RPMI7951 (cell line): ENCODE measurements at places on chromosomes 2 and 18. TPM values are rescaled to one million over a fixed set of nuclear protein-coding genes. Genes with fewer than 3 reads are reported as not detected.
A peak's percentile ranks its signal among the peaks of the same experiment; 100 is the strongest.

Gene PDE11A
- total RNA-seq: 0.20 and 0.24 TPM in 2 replicates

Gene L3MBTL4
- total RNA-seq: under 0.01 TPM in 1 of 2 replicates, not detected in the other

Gene FAM210A
- total RNA-seq: 30.2 and 33.0 TPM in 2 replicates

Gene SCN9A
- total RNA-seq: under 0.01 and 0.12 TPM in 2 replicates

Gene VSNL1
- not detected in 2 replicates for total RNA-seq

Gene FSHR
- total RNA-seq: not detected in 2 replicates

Gene ADD2
- not detected in 2 replicates for total RNA-seq

Gene CNDP2
- 24.7 and 34.7 TPM in 2 replicates for total RNA-seq

Gene PPP1R1C
- total RNA-seq: 3.1 and 4.2 TPM in 2 replicates

Gene AAK1
- 33.9 and 44.0 TPM in 2 replicates for total RNA-seq

Gene APLF
- total RNA-seq: 4.4 and 5.9 TPM in 2 replicates

Gene DLX2
- 0.72 and 1.3 TPM in 2 replicates for total RNA-seq

Gene POTEE
- not detected in 2 replicates for total RNA-seq

DNA sequence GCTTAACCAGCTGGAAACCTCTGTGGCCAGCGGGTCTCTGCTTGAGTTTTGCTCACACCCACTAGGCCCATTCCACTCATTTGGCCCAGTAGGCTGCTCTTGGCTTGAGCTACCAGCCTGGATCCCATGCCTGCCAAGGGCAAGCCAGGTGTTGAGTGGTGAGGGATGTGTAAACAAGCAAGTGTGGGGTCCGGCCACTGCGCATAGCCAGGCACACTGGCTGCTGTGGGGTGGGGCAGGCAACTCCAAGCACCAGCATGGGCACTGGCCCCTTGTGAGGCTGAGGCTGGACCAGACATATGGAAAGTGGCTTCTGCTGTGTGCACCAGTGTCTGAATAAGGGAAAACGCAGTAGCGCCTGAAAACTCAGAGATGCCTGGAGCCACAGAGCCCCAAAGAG is 732.7 kb downstream of the NR4A2 start:
- DNase-seq: no peak

DNA sequence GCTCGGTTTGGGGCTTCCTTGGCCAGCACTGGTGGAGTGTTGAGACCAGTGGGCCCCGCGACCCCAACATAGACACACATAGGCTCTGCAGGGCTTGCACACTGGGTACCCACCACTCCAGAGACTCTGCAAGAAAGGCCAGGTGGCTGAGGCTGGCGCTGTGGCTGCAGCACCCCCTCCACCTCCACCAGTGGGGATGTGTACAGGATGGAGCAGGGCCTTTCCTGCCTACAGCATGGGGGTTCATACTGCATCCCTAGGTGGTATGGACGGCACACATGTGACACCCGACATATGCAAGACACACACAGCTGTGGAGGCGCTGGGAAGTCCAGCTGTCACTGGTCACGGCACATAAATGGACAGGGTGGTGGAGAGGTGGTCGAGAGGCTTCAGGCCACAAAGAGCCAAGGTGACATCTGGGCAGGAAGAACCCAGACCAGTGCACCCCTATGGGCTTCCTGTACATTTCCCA is 1.3 kb downstream of the RNPEPL1 start:
- no peak for DNase-seq

DNA sequence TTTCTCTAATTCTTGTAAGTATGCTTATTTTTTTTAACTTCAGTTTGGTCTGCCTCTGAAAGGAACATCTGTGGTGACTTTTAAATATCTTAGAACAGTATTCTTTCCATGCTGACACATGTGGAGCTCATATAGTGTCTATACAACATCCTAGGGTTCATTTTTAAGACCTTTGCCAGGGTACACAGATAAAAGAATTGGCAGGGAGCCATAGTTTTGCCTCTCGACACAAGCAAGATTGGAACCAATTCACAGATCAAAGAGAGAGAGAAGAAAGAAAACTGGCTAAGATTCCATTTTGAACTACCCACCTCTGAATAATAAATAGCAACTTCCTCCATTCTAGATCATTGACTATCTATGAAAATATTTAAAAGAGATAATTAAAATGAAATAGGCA is 142.7 kb upstream of the ST6GAL2 start:
- DNase-seq: no peak

DNA sequence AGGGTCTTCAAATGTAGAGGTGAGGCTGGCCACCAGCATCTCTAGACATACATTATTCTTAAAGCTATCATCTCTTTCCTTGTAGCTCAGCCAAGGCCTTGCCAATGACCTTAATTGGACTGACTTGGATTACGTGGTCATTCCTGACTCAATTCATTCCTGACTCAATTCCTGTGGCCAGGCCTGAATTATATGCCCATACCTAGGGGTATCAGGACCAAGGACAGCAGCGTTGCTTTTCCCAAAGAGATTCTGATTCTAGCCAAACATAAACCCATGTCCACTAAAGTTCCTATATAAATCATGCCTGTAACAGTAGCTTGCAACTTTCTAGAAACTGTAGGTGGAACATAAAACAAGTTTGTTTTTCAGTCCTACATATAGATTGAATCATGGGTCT is 231.7 kb downstream of the ARL6IP6 start:
- DNase-seq: peak; percentile 5

GRCh38 chr2:137221797-137222492 is 456.6 kb downstream of the THSD7B start:
- no peak for DNase-seq

DNA sequence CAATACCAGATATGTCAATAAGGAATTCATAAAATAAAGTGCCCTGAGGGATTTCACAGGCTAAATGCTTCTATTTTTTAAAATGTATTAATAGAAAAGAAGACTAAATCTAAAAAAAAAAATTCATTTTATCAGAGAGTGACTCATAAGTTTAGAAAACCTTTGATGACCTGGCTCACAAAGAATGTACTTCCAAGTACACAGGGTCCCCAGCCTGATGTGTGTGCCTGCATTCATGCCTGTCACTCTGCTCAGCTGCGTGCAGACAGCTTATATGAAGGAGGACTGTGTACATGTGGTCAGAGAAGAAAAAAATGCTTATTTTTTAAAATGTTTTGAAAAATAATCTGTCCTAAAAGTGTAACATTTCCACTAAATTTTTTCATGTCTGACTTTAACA is 3.0 kb upstream of the CPS1 start:
- peak; percentile 63 for DNase-seq

- DNase-seq: no peak
Measured at GRCh38 chr18:55338978-55339650, 248.9 kb downstream of the TCF4 start.

- DNase-seq: no peak
Measured at GRCh38 chr2:159095813-159096212, 127.4 kb downstream of the TANC1 start.

- DNase-seq: peak; percentile 92
Measured at GRCh38 chr2:105977212-105977611, 216.9 kb downstream of the UXS1 start.

- DNase-seq: no peak
Measured at GRCh38 chr2:231926761-231927565, 767 bp upstream of the NPPC start.

DNA sequence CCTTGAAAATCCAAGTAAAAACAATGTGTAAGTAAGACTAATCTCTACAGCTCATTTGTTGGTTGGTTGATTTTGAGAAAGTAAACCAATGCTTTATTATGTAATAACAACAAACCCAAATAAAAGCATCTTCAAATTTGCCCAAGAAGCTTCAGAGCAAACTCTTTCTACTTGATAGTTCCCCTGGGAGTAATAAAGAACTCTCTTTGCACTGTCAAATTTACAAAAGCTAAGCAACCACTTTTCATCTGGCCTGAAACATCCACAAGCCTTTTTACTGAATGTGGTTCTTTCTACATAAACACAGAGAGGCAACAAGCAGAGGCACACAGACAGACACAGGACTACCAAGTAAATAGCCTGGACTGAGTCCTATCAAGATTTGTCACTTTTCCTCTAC is 28.8 kb upstream of the CACNB4 start:
- DNase-seq: no peak

DNA sequence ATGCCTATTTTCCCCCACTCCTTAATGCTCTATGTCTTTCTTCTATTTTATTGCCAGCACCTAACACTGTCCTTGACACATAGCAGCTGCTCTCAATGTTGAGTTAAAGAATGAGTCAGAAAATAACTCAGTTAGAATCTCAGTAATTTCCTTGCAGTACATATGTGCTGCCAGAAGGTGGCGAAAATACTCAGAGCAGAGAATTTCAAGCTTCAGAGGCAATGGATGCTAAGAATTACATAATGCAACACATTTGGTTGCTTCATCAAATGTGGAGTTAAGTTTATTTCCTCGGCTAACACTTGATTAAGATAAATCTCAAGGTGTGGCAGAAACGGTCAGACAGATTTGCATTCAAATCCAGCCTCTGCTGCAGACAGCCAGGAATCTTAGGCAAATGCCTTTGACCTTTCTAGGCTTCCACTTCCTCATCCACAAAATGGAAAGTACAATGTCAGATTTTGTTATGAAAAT is 105.6 kb downstream of the VSNL1 start:
- peak; percentile 75 for DNase-seq

- no peak for DNase-seq
Measured at GRCh38 chr18:39558658-39559057, 1993.1 kb upstream of the CELF4 start.

GRCh38 chr2:50401772-50402653 is 629.9 kb downstream of the NRXN1 start:
- DNase-seq: peak; percentile 3

GRCh38 chr18:9906481-9906880 is 7.3 kb upstream of the VAPA start:
- no peak for DNase-seq

- peak; percentile 48 for DNase-seq
Measured at GRCh38 chr18:45522371-45522770, 92.9 kb upstream of the SLC14A2 start.

GRCh38 chr2:130852521-130853115 is 15.9 kb downstream of the ARHGEF4 start:
- no peak for DNase-seq

DNA sequence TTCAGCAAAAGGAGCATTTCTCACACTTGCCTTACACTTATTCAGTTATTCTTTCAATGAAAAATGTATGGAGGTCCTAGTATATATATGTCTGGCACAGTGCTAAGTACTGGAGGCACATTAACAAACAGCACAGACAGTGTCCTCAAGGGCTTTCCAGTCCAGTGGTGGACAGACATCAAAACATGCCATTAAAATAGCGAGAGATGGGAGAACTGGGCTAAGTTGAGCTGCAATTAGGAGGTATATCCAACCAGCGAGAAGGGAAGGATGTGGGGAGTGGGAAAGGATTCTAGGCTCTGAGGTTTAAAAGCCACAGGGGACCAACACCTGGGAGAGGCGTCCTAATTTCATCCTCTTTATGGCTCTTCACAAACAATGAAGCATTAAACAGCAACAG is 127.5 kb upstream of the TTC39C start:
- no peak for DNase-seq

GRCh38 chr2:209648714-209649113 is 122.9 kb upstream of the UNC80 start:
- DNase-seq: peak; percentile 13

DNA sequence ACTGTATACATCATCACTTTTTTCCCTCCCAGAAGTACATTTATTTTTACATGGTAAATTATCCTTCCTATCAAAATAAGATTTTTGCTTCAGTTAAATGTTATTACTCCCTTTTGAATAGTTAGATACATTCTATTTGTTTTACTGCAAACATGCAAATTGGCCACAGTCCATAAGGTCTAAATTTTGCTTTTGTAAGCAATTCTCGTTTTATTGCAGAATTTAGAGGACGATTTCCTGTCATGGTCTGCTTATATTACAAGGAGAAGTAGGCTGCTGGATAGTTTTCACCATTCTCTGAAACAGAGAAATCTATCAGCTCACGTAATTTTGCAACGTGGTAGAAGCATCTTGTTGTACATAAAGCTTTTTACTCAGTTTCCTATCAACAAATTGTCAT is 1632.5 kb downstream of the LRP1B start:
- no peak for DNase-seq

DNA sequence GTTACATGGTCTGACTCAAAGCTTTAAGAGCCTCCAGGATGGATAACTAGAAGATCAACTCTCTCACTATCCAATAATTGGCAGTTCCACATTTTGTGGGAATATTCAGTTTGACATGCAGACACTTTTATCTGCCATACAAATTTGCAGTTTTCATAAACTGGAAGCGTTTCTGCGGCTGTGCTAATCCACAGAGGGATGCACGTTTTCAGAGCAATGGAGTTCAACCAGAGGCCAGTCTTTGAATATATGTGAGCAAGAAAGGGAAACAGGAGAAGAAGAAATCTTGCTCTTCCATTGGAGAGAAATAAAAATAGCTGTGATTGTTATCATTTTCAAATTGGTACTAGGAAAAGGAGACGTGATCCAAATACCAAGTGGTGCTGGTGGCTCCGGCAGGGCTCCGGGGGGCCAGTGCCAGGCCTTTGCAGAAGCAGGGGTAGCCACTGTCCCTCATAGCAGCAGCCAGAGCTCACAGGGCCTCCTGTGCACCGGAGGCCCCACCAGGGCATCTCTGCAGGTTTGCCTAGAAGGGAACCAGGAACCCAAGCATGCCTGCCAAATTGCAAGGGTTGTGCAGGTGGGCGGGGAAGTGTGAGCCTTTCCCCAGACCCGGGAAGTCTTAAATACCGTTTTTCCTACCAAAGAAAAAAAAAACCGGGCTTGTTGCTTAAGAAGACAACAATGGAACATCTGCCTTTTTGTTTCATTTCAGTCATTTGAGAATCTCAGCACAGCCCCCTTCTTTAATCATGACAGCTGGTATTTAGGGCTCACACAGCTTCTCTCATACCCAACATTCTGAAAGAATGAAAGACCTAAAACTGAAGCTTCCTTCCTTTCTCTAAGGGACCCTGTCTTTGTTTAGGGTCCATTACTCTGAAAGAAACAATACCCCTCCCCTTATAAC is 791.1 kb upstream of the SOX11 start:
- DNase-seq: no peak

GRCh38 chr2:217740756-217741155 is 262.0 kb downstream of the TNS1 start:
- DNase-seq: no peak

GRCh38 chr2:26144953-26145680 is 27.8 kb upstream of the GAREM2 start:
- peak; percentile 67 for DNase-seq

DNA sequence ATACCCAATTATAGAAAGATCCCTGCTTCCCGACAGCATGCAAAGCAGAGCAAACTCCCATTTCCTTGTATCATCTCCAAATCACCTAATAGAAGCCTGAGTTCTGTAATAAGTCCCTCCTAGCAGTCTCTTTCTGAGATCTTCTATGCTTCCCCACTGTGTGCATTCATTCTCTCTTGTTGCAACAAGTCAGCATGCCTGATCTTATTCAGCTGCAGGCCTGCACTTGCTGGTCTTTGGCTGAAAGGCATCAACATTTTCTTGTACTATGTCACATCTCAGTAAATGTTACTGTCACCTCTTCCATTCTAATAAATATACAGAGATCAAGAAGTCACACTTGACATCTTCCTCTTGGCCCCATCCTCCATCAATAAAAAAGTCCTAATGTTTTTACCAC is 449.9 kb upstream of the MEX3C start:
- DNase-seq: no peak

GRCh38 chr2:71999580-71999979 is 148.1 kb downstream of the CYP26B1 start:
- no peak for DNase-seq
